T-cell (primary cell): ENCODE measurements at places on chromosomes 6 and 20. TPM values are rescaled to one million over a fixed set of nuclear protein-coding genes. Genes with fewer than 3 reads are reported as not detected.

RAET1E gene
- not detected for total RNA-seq

- H3K4me1 ChIP-seq = no peaks in the 10 kb centered on the region
- H3K27ac ChIP-seq = no peak overlapping the region
- no peak overlapping the region for H3K4me3 ChIP-seq
- no peak for DNase-seq
Measured at GRCh38 chr6:169999367-169999766, 247.9 kb downstream of the ERMARD start.

CDH22 gene
- total RNA-seq = not detected

- no peaks in the 10 kb centered on the region for H3K27me3 ChIP-seq
- H3K4me1 ChIP-seq = peaks cover 4% of the 10 kb centered on the region
- H3K36me3 ChIP-seq = peaks cover 15% of the 10 kb centered on the region
- no peak for DNase-seq
- H3K27ac ChIP-seq = no peak overlapping the region
Measured at GRCh38 chr20:24971376-24972101, 21.0 kb downstream of the APMAP start.

- H3K27ac ChIP-seq = no peak overlapping the region
- H3K27me3 ChIP-seq = peaks cover 3% of the 10 kb centered on the region
- no peaks in the 10 kb centered on the region for H3K4me1 ChIP-seq
- H3K4me3 ChIP-seq = no peak overlapping the region
- H3K36me3 ChIP-seq = no peaks in the 10 kb centered on the region
Measured at GRCh38 chr20:16695628-16696027, 34.2 kb upstream of the SNRPB2 start.

GRCh38 chr6:130697995-130698535, 129.1 kb upstream of the SMLR1 start:
- H3K4me3 ChIP-seq = no peak overlapping the region
- no peak overlapping the region for H3K27ac ChIP-seq
